HCT116 (cell line): ENCODE measurements at places on chromosomes 1 and 21. TPM values are rescaled to one million over a fixed set of nuclear protein-coding genes. Genes with fewer than 3 reads are reported as not detected.
A peak's percentile ranks its signal among the peaks of the same experiment; 100 is the strongest.

The FCGR3A gene
- 0.17 TPM for total RNA-seq

The GNAT2 gene
- 0.76 TPM for total RNA-seq

The SLC5A9 gene
- not detected for total RNA-seq

The LRRC38 gene
- total RNA-seq, result not detected

GRCh38 chr21:46055863-46056281, 42.0 kb upstream of the COL6A2 start:
- no peak for DNase-seq

DNA sequence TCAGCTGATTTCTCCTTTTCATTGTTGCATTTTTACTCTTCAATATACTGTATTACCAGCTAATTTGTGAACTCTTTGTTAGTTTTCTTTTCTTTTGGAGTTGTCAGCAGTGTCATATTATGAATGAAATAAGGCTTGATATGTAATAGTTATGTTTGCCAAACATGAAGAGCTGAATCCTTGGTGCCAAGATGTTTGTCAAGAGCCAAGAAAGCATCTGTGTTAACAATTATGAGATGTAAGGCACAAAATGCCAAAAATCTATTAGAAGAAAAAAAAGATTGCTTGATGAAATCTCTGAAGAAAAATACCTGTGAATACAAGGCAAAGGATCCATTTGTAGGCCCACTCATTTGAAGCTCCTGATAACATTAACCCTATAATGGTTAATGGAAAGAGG, 48.4 kb upstream of the RNPC3 start:
- no peak for DNase-seq

DNA sequence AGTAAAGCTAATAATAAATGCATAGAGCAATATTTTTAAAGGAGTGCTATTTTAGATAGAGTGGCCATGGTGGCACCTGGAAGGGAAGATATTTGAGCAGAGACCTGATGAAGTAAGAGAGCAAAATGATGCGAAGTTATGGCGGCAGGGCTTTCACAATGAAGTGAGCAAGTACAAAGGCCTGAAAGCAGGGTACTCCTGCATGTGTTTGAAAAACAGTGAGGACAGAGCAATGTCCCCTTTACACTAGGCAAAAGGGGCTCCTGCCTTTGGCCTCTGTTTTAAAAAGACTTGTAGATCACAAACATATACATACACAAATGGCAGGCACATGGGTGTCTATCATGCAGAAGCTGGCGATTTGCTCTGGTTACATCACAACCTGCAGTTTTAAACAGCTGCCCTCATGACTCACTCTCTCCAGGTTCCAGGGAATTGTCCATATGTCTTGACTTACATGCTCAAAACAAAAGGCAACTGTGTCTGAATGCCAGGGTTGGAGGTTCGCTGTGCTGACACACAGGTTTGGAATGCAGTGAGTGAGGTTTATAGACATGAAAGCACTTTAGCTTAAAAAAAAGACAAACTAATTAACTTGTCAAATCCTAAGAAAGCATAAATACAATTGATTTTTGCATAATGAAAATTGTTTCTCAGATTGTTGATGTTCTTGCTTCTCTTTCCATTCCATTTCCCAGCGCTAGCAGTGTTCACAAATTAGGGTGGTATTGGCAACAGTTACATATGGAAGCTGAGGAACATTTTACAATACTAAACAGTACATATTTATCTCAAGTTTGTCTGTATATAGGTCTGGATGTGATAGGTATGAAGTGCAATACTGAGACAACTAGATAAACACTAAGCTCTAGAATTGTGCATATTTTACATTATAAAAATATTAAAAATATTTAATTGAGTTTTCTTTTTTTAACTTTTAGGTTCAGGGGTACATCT, 313.9 kb downstream of the BARHL2 start:
- peak; percentile 94 for DNase-seq

DNA sequence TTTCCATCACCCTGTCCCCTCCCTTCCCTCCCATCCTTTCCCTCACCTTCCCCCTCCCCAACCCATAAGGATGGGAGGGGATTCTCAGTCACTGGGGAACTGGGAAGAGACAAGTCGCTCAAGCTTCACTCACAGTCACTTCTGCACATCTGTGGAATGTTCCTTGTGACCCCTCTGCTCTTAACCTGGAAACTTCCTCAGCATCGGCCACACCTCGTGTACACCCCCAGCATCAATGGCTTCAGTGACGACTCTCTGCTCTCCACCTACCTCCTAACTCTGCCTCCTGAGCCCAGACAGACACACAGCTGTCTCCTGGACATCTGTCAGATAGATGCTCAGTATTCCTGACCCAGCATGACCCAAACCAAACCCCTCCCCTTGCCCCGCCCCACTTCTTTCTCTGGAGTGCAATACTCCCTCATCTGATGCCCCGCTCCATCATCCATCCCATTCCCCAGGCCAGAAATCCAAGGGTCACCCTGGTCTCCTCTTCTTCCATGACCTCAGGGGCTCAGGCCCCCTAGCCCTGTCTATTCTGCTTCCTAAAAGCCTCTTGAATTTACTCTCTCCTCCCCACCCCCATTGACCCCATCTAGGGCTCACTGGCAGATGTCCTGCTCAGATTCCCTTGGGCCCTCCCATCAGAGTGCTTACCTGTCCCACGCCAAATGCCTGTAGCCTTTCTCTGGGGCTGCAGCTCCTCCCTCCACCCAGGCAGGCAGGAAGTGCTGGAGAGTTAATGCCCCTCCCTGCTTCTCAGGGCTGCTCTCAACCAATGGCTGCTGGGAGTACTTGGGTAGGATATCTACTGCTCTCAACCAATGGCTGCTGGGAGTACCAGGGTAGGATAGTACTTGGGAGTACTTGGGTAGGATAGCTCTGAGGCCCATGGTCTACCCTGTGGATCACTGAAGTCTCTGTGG, 83.1 kb upstream of the CSF3R start:
- DNase-seq, result no peak

GRCh38 chr1:24321697-24322469, 2.7 kb downstream of the GRHL3 start:
- peak; percentile 82 for DNase-seq
